H4 (cell line): ENCODE measurements at places on chromosomes 4 and X. TPM values are rescaled to one million over a fixed set of nuclear protein-coding genes. Genes with fewer than 3 reads are reported as not detected.

MAGEB10 gene
- not detected in 2 replicates for total RNA-seq

ART3 gene
- 0.14 and 0.25 TPM in 2 replicates for total RNA-seq

CORIN gene
- total RNA-seq: 0.10 and 0.25 TPM in 2 replicates

ZIC3 gene
- total RNA-seq: 0.02 TPM in 1 of 2 replicates, not detected in the other

TBC1D8B gene
- total RNA-seq: 2.6 and 2.9 TPM in 2 replicates

- DNase-seq: no peak
These were observed 16.7 kb downstream of the IRF2 start for GRCh38 chr4:184457535-184458249.

DNA sequence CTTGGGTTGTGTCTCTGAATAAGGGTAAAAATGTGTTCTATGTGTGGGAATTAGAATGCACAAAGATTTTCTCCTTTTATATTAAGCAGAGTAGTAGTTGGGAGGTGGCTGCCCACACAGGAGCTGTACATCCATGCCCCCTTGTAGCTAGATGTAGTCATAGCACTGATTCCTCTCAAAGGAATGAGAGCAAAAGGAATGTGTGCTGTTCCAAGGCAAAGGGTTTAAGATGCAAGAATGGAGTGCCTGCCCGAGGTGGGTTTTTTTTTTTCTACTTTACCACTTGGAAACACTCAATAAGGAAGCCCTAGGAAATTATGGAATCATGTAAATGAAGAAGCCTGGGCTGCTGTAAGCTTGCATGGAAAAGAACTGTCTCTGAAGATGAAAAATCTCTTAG lies 2183.2 kb upstream of the AGA start:
- peak; percentile 43 for DNase-seq

DNA sequence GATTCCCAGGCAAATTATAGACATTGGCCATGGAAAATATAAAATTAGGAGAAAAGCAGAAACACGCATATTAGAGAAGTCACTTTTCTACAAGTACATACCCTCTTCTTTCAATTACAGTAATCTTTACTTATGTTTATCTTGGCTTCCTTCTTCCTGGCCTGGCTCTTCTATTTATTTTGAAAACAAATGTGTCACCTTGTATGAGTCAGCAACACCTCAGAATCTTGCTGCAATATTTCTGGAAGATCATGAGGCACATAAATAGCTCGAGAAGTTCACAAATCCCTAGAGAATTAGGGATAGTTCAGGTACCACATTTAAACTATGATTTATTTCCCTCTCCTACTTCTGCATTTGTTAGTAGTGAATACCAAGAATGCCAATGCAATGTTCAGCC lies 124.6 kb downstream of the ANOS1 start:
- DNase-seq: peak; percentile 40

DNA sequence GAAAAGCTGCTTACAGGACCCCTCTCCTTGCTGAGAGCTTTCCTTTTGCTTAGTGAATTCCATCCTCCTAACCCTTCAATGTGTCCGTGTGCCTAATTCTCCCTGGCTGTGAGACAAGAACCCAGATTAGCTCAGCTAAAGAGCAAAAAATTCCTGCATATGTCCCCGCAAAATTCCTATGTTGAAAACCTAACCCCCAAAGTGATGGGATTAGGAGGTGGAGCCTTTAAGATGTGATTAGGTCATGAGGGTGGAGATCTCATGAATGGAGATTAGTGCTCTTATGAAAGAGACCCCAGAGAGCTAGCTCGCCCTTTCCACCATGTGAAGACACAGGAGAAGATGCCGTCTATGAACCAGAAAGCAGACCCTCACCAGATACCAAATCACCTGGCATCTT lies 503.0 kb upstream of the DIAPH2 start:
- DNase-seq: no peak
